ENCODE measurements at places on chromosomes 3 and 15.

- DNase-seq, result no peak
These were observed 33.5 kb downstream of the MYL3 start for GRCh38 chr3:46829699-46830208.

- DNase-seq, result no peak
These were observed 72.2 kb downstream of the DZIP3 start for GRCh38 chr3:108661699-108662098.

- no peak for DNase-seq
These were observed 122.8 kb upstream of the PRR20G start for GRCh38 chr3:127410678-127411077.

GRCh38 chr15:36498916-36499315 lies 80.5 kb upstream of the CDIN1 start:
- no peak for DNase-seq

- DNase-seq, result peak; percentile 43
These were observed 498.1 kb upstream of the RGMA start for GRCh38 chr15:93587059-93587521.

DNA sequence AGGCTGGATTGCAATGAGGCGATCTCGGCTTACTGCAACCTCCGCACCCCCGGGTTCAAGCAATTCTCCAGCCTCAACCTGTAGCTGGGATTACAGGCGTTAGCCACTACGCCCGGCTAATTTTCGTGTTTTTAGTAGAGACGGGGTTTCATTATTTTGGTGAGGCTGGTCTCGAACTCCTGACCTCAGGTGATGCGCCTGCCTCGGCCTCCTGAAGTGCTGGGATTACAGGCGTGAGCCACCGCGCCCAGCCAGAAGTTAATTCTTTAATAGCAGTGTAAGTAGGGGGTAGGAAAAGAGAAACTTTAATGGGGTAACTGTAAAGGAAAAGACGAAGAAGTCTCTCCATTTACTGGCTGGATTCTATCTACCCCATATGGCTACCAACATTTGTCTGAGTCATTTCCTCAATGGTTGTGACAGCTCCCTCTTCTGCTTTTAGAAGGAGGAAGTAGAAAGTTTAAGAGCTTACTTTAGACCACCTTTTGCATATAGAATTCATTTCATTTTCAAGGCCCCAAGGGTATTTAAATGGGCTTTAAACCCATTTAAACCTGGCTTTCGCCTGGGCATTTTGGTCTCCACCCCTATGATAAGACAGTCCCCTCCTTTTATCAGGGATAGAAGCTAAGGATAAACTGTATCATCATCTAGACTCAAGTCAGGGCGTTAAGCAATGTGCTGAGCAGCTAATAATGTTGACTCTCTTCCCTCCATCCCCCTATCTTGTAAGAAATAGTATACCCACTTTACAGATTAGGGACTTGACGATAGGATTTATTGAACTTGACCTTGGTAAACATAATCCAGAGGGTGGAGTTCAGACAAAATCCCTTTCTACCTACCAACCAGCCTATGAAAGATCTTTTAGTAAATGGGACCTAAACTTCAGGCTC lies 1.1 kb upstream of the CDV3 start:
- DNase-seq, result no peak

- DNase-seq, result no peak
These were observed 25.2 kb downstream of the CPEB1 start for GRCh38 chr15:82621970-82622369.

GRCh38 chr3:134471521-134472193 lies 14.1 kb downstream of the ANAPC13 start:
- DNase-seq, result no peak

GRCh38 chr3:112007633-112008032 lies 8.9 kb downstream of the TAGLN3 start:
- DNase-seq, result no peak

DNA sequence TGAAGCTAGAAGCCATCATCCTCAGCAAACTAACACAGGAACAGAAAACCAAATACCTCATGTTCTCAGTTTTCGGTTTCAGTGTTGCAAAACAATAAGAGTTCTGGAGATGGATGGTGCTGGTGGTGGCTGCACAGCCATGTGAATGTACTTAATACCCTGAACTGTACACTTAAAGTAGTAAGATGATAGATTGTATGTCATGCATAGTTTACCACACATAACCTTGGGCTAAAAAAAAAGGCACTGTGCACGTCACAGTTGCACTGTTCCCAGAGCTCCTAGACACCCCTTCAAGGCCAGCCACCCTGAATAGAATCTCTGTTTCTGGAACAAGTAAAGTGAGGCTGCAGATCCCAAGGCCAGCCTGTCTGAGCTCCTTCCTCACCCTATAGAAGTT lies 243.3 kb upstream of the IGF1R start:
- DNase-seq, result no peak

DNA sequence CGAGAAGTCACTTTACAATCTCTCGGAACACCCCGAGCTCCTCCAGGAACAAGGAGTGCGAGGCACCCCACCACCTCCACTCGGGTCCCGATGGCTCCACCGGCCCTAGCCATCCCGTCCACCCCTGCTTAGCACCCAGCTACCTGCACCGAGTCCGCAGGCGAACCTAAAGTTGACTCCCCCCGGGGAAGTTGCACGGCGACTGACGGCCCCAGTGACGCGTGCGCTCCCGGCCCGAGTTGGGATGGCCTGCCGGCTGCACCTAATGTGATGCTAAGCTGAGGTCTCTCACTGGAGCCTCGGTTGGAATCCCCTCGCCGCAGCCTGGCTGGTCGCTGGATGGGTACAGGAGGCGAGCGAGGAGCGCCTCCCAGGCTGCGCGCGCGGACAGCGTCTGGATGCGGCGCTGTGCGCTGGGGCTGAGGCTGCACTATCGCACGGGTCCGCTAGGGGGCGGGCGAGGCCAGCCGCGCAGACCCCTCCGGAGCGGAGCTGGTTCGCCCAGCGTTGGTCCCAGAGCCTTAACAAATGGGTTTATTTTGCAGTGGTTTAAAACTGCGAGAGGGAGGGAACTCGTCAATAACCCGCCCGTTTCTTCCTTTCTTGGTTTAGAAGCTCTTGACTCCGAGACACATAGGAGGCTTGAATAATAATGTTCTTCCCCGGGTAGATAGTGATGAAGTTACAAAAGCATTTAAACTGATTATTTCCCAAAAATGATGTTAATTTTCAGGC lies at the start of gene OXTR:
TSS of gene OXTR (minus strand) at position 526 of the 735 bp plus-strand sequence. CDS start 1,426 bp downstream, outside the sequence.
- DNase-seq, result peak; percentile 90

GRCh38 chr3:126424751-126425150 lies 30.0 kb downstream of the CFAP100 start:
- no peak for DNase-seq

GRCh38 chr15:82647045-82647834 lies at the start of gene CPEB1:
TSS of gene CPEB1 (minus strand) at chr15:82647363. CDS start at chr15:82628459, 18,904 bp downstream.
- peak; percentile 68 for DNase-seq

GRCh38 chr3:143726727-143727126 lies 121.5 kb downstream of the SLC9A9 start:
- no peak for DNase-seq

DNA sequence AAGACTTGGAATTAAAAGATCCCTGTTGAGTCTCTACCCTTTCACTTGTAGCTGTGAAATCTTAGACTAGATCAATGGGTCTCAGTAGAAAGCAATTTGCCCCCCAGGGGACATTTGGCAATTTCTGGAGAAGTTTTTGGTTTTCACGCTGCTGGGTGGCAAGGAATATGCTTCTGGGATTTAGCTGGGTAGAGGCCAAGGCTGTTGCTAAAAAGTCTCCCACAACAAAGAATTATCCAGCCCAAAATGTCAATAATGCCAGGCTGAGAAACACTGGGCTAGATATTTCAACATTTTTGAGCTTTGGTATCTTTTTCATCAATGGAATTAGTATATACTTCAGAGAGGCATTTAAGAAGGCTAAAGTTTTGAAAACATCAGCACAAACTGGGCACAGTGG lies 8.7 kb downstream of the CAPN7 start:
- no peak for DNase-seq

DNA sequence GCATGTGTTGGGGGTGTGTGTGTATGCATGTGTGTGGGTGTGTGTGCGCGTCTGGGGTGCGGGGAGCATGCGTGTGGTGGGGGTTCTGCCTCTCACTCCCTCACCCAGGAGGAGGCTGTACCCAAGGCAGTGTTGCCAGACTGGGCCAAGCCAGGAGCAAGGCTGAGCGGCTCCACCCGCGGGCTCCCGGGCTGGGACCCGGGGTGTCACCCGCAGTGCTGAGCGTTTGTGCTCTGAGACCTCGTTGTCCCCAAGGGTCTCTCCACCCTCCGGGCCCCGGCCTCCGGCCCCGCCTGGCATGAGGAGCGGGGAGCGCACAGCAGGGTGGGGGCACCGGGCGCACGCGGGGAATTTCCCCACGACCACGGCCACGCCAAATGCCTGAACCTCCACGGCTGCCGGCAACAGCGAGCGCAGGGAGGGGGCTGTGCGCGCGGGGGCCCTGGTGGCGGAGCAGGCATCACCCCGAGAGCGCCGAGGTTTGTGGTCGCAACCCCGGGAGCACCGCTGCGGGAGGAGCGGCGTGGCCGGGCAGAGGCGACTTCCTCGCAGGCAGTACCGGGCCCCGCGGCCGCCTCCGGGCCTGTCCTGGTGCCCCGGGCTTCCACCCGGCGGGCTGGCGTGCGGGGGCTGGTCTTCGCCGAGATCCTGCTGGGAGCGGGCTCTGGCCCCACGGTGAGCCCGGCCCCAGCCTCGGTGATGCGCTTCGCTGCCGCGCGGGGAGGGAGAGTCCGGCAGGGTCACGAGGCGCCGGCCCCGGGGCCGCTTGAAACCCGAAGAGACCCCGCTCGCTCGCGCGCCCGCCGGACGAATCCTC lies 7.4 kb upstream of the OCA2 start:
- peak; percentile 64 for DNase-seq

- DNase-seq, result no peak
These were observed 116.0 kb downstream of the P3H2 start for GRCh38 chr3:190004656-190005055.

Measured in eye (tissue), 1 donor.